ENCODE measurements at places on chromosomes 4 and X. TPM values are rescaled to one million over a fixed set of nuclear protein-coding genes. Genes with fewer than 3 reads are reported as not detected.

The PAGE2B gene
- not detected for total RNA-seq

The UGT2B7 gene
- total RNA-seq: not detected

The EXOC1L gene
- not detected for total RNA-seq

The ODAM gene
- not detected for total RNA-seq

The STAP1 gene
- not detected for total RNA-seq

The PAK3 gene
- total RNA-seq: 0.27 TPM
